ENCODE measurements at places on chromosomes 3 and 15.
A peak's percentile ranks its signal among the peaks of the same experiment; 100 is the strongest.

- no peak for DNase-seq
Observed at GRCh38 chr15:99995543-99995942, 262.3 kb upstream of the LYSMD4 start.

DNA sequence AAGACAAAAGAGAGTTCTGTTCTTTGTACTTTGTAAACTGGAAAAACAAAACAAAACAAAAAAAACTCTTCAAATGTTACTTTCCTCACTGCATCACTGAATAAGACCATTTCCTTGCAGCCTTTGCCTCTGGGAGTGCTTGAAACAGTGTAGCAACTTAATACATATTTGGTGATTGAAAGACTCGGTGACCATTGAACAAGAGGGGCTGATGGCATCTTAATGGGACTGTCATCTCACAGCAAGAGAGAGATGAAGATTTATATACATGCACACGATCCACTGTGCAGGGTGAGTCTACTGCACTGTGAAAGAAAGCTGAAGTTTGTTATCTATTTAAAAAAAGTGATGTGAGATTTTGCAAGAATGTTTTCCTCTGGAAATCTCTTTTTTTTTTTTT lies 111.9 kb upstream of the KLHL25 start:
- no peak for DNase-seq

GRCh38 chr3:104040896-104041295 lies 1325.8 kb upstream of the ALCAM start:
- DNase-seq, result no peak

- no peak for DNase-seq
Observed at GRCh38 chr15:40439461-40439959, 1.2 kb upstream of the BAHD1 start.

- no peak for DNase-seq
Observed at GRCh38 chr3:42183991-42184632, 81.9 kb downstream of the CCK start.

GRCh38 chr3:183634707-183635106 lies 716 bp upstream of the KLHL24 start:
- no peak for DNase-seq

DNA sequence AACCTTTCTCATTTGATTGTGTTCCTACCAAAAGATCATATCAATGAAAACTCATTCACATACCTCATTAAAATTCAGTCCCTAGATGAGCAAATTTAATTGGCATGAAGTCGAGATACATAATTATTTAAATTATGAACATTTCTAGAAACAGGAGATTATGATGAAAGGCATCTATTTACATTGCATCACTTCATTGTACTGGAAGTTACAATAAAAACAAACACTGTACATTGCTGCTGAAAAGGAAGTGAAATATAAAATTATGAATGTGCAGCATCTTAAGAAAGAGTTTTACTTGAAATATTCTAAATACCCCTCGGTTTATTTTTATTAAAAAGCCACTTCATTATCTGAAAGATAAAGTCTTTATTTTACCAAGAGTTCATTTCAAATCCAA lies 163.4 kb upstream of the ZNF385D start:
- peak; percentile 22 for DNase-seq

DNA sequence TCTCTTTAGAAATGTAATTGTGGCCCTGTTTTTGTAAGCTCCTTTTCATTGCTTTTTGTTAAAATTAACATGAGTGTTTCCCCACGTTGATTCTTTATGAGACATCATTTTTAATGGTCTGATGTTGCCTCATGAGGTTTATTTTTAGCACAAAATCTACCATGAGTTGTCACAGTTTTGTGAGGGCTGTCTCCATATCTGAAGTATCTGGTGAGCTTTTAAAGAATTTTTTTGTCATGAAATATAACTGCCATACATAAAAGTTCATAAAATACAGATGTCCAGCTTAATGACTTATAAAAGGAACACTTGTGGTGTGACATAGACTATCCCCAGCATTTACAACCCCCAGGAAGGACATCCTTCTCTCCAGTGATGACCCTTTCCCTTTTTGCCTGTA lies 34.3 kb upstream of the CEMIP start:
- DNase-seq, result peak; percentile 52

- peak; percentile 80 for DNase-seq
Observed at GRCh38 chr15:35427091-35427490, 118.9 kb downstream of the DPH6 start.

GRCh38 chr3:98657457-98657856 lies 64.0 kb upstream of the CPOX start:
- DNase-seq, result no peak

- DNase-seq, result no peak
Observed at GRCh38 chr3:190495796-190496195, 18.1 kb upstream of the IL1RAP start.

- DNase-seq, result no peak
Observed at GRCh38 chr3:104349836-104350235, 1016.9 kb upstream of the ALCAM start.

GRCh38 chr15:85462029-85462428 lies 81.6 kb downstream of the AKAP13 start:
- DNase-seq, result no peak

DNA sequence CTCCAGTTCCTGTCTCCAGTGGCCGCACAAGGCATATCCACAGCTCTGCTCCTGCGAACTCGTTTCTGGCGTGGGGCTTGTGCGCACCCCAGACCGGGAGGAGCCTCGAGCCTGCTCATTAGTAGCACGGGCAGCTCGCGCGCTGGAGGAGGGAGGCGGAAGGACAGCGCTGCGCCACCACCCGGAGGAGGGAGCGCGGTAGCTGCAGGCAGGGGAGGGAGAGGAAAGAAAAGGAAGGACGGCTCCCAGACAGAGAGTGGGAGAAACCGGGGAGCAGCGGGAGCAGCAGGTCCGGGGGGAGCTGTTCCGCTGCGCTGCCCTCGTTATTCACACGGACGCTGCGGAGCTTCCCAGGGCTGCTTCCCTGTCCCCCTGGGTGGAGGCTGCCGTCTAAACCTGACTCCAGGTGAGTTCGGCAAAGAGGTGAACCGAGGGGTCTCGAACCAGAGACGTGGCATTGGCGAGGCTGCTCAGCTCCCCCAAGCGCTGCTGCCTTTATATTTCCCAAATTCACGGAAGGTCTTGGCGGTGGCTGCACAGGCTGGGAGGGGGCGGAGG lies 121.3 kb upstream of the ZNF717 start:
- peak; percentile 73 for DNase-seq

GRCh38 chr3:23726811-23727548 lies 78.8 kb upstream of the UBE2E1 start:
- DNase-seq, result no peak

DNA sequence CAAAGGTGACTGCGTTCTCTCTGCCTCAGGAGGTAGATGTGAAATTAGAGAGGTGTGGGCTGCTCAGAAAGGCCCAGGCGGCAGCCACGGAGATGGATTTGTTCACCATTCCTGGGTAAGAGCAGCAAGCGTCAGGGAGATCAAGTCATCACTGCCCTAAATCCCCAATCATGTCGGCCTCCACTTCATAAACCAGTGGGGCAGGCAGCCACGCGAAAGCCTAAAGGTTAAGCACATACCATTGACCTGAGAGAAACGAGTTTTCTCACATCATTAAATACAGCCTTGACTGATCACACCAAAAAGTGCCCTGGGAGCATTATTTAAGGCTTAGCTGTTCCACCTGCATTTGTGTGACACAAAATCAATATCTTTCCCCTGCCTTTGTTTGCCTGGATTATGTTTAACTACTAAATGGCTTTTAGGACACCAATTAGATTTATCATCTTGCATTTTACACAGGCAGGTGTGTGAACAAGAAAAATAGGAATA lies 50.7 kb upstream of the FOXB1 start:
- no peak for DNase-seq

DNA sequence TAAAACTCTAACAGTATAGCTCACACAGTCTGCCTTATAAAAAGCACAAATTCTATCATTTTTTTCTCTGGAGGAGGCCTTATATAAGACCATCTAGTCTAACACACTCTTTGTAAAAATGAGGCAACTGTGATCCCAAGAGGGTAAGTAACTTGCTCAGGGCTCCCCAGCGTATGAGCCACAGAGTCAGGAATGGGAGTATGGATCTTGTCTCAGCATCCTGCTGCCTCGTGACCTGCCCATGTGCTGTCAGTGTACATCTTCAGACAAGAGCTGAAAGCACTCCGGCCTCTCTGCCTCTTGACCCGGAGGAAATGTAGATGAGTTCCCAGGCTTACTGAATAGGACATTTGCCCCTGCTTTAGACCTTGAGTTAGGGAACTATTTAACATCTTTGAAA lies 28.4 kb upstream of the MEF2A start:
- no peak for DNase-seq

GRCh38 chr3:51642462-51642861 lies 28.6 kb upstream of the TEX264 start:
- DNase-seq, result peak; percentile 36

DNA sequence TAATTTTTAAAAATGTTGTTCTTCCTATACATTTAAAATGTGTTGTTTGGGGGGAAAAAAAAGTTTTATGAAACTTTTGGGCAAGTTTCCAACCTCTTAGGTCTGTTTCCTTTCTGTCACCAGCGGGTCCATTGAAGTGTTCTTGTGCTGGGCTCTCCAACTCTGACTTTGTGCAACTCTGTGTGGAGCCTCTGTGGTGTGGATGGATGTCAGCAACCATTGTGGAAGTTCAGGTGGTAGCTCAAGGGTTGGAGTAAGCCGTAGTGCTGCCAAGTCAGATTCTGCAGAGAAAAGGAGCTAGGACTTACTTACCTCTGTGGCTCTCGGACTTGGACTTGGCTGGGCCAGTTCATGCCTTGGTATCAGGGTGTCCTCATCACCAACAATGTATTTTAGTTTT lies 22.4 kb downstream of the ARID3B start:
- DNase-seq, result no peak

- peak; percentile 75 for DNase-seq
Observed at GRCh38 chr3:132721479-132722164, 587 bp downstream of the NPHP3 start.

GRCh38 chr3:159069091-159069490 lies 267.2 kb downstream of the MFSD1 start:
- no peak for DNase-seq

GRCh38 chr3:42803414-42804105 lies 730 bp downstream of the HIGD1A start:
- DNase-seq, result peak; percentile 58

DNA sequence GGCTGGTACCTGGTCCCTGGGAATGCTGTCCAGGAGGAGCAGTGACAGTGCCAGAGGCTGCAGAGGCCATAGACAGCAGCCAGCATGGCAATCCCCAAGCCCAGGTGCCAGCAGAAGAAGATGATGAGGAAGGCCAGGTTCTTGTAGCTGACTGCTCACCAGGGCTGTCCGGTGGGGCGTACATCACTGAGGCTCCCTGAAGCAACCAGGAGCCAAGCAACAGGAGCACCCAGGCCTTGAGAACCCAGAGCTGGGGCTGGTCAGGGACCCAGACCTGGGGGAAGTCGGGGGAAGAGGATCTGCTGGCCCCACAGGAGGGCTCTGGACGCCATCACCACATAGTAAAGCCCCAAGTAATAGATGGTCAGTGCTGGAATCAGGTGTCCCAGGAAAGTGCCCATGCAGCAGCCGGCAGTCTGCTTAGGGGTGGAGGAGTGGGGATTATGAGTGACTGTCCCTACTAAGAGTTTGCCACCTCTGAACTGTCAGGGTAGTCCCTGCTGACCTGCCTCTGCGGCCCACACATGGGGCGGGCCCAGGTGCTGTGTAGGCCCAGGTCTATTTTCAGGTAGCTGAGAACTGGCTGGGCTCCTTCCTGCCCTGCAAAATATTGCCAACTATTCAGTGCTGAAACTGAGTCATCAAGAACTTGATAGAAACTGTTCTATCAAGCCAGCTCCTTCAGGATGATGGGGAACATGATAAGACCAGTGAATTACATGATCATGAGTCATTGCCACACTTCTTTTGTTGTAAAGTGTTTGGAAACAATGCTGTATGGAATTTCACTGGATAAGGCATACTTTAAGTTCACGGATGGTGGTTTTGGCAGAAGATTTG lies 68.7 kb downstream of the CHRD start:
- DNase-seq, result peak; percentile 77

DNA sequence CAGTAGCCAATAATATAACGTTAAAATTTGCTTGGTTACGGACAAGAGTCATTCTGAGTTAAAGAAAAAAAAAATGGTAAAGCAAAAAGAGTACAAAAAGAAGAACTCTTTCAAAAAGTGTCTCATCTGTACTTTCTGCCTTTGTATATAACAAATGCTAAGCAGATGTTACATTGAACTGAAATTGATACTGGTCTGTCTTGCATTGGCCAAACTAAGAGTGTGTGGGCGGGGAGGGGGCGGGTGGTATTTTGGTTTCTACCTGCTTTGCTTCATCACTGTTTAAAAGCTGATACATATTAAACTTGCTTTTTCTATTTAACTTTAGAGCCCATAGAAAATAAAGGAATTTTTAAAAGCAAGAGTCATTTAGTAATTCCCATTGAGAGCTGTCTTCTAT lies 215.0 kb upstream of the THBS1 start:
- DNase-seq, result no peak

DNA sequence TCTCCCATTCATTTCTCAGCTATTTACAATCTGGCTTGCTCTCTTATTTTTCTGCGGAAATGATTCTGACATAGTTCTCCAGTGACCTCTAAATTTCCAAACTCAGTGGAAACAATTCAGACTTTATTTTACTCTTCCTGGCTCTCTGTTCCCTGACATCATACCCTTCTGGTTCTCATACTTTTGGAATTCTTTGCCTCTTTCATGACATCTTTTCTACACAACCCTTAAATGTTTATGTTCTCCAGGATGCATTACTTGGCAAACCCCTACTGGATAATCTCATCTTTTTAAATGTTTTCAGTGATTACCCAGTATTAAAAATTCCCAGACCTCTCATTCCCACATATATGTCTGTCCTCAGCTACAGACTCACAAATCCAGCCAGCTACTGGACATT lies 23.9 kb upstream of the PLSCR4 start:
- peak; percentile 87 for DNase-seq

GRCh38 chr3:72120806-72121778 lies 336.1 kb upstream of the PROK2 start:
- no peak for DNase-seq

DNA sequence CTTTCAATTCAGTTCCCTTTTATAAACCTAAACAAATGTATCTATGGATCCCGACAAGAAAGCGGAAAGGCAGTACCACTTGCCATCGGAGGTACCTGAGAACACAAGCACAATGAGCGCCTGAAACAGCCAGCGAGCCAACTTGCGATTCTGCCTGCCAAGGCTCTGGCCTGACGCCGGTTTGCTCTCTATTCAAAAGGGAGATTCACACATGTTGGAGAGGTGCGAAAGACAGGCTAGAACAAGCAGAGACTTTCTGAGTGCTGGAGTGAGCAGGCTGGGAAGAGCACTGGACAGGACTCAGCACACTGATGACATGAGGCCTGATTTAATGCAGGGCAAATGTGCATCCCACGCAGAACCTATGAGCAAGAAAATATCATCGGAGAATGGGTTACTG lies 17.7 kb upstream of the PRR23E start:
- DNase-seq, result no peak

- DNase-seq, result peak; percentile 43
Observed at GRCh38 chr15:97909291-97909891, 51.1 kb upstream of the ARRDC4 start.
